Stimulated activated CD8-positive, alpha-beta memory T cell treated with anti-CD3 and anti-CD28 coated beads, Interleukin-7, amount 100 ng/mL, for 4 hours (primary cell): ENCODE measurements at places on chromosomes 4 and X.

DNA sequence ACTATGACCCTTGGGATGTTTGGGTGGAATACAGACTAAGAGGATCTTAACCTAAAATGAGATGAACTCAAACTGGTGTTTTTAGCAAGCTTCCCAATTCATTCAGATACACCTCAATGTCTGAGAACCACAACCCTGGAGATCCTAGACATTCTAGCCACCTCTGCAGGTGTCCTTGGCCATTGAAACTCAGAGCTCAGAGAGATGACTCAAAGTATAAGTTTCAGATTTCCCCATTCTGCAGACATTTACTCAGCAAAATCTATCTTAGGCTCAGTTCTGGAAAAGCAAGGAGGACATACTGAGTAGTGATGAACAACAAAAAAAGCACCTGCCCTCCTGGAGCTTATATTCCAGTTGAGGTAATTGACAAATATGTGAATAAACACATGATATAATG is 47.8 kb downstream of the COMMD8 start:
- no peak for DNase-seq

DNA sequence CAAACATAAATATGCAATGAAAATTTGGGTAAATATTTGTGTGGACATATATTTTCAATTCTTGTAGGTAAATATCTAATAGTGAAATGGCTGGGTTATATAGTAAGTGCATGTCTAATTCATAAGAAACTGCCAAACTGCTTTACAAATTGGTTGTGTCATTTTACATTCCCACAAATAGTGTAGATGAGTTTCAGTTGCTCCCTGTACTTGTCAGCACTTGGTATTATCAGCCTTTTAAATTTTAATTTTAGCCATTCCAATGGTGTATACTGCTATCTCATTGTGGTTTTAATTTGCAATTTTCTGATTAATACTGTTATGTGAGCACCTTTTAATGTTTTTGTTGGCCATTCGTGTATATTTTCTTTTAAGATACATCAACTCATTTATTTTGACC is 23.1 kb upstream of the GABRE start:
- no peak for DNase-seq

- no peak for DNase-seq
Measured at GRCh38 chrX:646228-646495, 15.6 kb downstream of the SHOX start.

GRCh38 chr4:125624951-125625350 is 310.2 kb downstream of the FAT4 start:
- no peak for DNase-seq

- DNase-seq = no peak
Measured at GRCh38 chr4:41148931-41149330, 65.4 kb downstream of the APBB2 start.

- no peak for DNase-seq
Measured at GRCh38 chr4:105652286-105652888, 56.1 kb downstream of the INTS12 start.

DNA sequence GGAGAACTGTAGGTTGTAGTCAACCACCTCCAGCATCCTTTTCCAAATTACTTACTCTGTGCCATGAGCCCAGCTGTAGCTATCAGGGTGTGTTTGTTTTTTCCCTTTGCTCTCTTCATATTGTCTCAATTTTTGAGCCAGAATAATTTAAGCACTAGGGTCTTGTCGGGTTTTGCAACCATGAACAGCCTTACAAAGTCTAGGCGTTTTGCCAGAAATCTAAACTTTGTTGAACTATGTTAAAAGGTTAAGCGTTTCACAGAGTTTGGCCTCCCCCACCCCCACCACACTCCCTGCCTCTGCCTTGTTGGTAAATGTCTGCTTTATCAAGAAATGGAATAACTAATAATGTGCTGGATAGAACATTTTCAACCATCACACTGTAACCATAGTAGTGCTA is 190.6 kb upstream of the TTC29 start:
- no peak for DNase-seq

DNA sequence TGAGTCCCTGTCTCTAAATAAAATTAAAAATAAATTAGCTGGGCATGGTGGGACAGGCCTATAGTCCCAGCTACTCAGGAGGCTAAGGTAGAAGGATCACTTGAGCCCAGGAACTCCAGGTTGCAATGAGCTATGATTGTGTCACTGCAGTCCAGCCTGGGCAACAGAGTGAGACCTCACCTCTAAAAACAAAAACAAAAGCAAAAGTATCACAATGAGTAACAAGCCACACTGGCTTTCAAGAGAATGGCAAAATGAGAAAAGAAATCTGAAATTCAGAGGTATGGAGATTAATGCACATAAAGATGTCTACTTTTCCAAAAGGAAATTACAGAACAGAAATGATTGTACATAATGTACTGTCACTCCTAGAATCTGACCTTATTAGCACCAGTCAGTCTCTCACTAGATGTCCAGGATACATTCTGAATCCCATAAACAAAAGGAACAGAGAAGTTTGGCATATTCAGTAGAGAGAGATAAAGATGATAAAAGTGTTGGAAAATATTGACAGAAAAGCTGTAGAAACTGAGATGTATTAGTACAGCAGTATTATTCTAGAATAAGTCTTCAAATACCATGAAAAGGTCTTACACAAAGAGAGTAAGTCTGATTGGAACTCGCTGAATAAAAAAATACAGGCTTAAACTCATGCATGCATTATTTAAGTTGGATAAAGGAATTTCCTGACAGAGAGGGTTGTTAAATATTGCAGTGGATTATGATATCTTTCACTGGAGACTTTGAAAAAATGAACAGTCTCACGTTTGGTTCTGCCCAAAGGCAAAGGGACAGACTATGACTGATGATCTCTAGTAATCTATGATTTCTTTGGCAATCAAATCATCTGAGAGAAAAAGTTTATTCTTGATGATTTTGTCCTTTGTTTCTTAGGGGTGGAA is 102.5 kb downstream of the SH3RF1 start:
- no peak for DNase-seq

DNA sequence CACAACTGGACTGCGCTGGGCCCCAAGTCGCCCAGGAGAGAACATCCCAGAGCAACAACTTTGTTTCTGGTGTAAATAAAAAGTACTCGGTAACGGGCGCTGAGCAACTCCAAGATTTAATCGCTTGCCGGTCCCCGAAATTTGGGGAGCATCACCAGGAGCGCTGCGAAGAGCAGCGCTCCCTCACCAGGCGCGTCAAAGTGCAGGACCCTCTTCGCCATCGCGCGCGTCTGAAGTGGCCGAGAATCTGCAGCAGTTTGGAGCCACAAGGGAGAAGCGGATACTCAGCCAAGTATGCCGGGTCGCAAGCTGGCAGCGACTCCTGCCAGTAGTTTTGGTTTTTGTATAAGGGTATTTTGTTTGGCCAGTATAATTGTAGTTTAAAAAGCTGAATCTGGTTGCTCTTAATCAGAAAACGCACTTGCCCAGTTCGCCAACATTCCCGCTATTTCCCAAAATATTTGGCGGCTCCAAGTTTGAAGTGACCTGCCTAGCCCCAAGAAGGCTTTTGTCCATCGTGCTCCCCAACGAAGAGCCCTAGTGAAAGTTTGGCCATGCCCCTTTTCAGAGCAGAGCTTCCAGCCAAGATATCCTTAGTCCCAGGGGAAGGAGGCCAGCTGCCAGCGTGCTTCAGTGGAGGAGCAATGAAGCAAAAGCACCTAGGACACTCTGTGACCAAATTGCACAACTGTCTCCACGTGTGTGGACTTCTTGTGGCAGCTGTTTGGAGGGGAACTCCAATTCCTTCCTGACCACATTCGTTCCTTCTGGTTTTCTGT is 557 bp upstream of the KDR start:
- DNase-seq = no peak

DNA sequence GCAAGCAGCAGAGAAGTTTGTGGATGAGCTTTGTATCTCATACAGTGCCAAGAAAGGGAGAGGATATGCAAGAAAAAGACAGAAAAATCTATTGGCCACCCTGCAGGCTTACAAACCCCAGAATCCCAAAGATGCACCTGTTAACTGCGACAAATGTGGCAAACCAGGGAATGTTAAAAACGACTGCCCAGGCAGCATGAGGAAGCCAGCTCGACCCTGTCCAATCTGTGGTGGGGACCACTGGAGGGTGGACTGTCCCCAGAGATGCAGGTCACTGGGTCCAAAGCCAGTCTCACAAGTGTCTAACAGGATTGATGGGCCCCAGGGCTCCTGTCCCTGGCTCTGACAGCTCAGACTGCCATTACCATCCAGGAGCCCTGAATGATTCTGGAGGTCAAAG is 12.9 kb upstream of the COL25A1 start:
- DNase-seq = no peak

GRCh38 chr4:73707918-73708577 is 32.3 kb upstream of the CXCL8 start:
- no peak for DNase-seq

DNA sequence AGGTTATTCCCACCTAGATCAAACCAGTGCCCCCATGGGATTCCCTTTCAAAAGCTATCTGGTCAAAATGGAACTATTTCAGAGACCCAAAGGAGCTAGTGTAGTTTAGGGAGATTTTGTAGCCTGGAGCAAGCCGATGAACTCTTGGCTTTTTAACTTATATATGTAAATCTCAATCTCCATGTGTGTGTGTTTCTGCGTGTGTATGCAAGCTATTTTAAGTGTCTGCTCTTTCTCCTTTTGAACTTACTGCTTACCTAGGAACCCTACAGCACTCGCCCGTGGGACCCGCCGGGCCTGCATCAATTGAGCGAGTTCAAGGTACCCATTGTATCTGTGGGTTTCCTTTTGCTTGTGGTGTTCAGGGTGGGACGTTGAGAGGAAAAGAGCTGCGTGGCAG is 10.4 kb downstream of the CSTF2 start:
- DNase-seq = no peak

DNA sequence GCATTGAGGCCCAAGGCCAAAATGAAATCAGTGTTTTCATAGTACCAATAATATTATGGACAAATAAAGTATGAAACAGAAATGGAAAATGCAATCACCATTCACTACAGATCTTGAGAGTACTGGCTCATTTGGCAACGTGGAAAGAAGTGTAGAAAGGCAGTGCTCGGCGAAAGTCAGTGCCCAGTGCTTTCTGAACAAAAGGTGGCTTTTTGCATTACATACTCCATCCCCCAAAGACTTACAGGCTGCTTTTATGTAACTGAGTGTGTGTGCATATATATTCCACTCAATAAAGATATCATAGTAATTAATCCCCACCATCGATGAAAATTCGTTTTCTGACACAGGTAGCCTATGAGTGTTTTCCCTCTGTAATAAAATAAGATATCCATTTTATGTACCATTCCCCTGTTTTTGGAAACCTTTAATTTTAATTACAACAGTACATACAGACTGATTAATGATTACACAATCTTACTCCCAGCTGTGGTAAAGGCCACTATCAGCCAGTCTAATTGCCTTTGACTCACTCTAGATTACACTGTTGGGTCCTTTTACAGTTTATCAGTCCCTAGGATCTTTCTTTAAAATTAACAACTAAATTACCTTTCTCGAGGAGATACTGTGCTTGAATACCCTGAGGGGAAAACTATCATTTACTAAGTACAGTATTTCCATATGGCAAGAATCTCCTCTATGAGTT is 65.9 kb downstream of the MAD2L1 start:
- no peak for DNase-seq

DNA sequence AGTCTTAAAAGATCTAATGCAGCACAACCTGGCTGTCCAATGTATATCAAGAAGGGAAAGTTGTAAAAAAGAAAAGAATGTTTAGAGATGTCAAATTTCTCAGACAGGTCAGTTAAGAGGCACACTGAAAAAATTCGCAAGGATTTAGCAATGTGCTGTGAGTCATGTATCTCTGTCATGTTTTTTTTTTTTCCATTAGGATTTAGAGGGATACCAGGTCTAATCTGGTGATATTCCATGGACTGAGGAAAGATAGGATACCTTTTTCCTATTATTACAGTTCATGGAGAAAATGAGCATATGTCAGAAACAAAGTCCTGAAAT is 815.4 kb upstream of the PCDH10 start:
- no peak for DNase-seq

- DNase-seq = no peak
Measured at GRCh38 chrX:81240701-81241331, 38.9 kb downstream of the SH3BGRL start.

- DNase-seq = no peak
Measured at GRCh38 chrX:48802905-48803200, 986 bp downstream of the HDAC6 start.

DNA sequence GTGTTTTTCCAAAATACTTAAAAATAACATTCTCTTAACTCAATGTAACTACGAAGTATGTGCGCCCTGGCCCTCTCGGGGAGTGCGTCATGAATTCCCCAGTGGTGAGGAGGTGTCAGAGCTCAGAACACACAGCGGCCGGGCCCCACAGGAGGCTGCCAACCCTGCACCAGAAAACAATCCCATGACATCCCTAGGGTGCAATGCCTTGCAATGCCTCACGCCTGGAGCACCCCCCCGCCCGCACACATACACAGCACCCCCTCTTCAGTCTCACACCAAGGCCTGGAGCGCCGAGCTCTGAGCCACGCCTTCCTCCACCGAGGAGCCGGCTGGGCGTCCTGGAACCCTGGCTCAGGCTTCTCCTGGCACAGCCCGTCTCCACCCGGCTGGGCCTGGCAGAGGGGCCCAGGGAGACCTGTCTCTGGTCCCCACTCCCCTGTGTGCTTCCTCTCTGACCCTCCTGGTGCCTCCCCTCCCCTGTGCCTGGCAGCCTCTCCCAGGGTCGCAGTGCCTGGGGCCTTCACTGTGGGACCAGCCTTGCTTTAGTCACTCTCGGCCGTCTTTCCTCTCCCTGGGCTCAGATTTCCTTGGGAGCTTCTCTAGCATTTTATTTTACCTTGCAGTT is 108.2 kb upstream of the ADRA2C start:
- DNase-seq = no peak

GRCh38 chrX:54825716-54826438 is 18.3 kb downstream of the MAGED2 start:
- no peak for DNase-seq
